Thoracic aorta (tissue), 2 donors: ENCODE measurements at places on chromosomes 12 and 14. TPM values are rescaled to one million over a fixed set of nuclear protein-coding genes. Genes with fewer than 3 reads are reported as not detected.

- peak within 1 kb of the TSS; percentile 82 for H3K4me3 ChIP-seq
- H3K36me3 ChIP-seq, result no peaks in the 10 kb centered on the region
- no peaks in the 10 kb centered on the region for H3K27me3 ChIP-seq
- H3K4me1 ChIP-seq, result peaks cover 13% of the 10 kb centered on the region
- H3K27ac ChIP-seq, result peak within 1 kb of the TSS; percentile 57
- no peak for DNase-seq
These were observed at the start of gene HVCN1 for GRCh38 chr12:110688446-110689280. TSS of gene HVCN1 (minus strand) at chr12:110689115. CDS start at chr12:110683245, 5,870 bp downstream.

- H3K27ac ChIP-seq, result no peak overlapping the region
- H3K4me1 ChIP-seq, result no peaks in the 10 kb centered on the region
- no peaks in the 10 kb centered on the region for H3K27me3 ChIP-seq
- DNase-seq, result no peak
These were observed 26.9 kb downstream of the BATF start for GRCh38 chr14:75549169-75549568.

GRCh38 chr14:91860238-91860637, 7.1 kb downstream of the TC2N start:
- no peaks in the 10 kb centered on the region for H3K27me3 ChIP-seq
- no peaks in the 10 kb centered on the region for H3K36me3 ChIP-seq
- H3K4me3 ChIP-seq, result no peak overlapping the region
- peaks cover 27% of the 10 kb centered on the region for H3K4me1 ChIP-seq

DNA sequence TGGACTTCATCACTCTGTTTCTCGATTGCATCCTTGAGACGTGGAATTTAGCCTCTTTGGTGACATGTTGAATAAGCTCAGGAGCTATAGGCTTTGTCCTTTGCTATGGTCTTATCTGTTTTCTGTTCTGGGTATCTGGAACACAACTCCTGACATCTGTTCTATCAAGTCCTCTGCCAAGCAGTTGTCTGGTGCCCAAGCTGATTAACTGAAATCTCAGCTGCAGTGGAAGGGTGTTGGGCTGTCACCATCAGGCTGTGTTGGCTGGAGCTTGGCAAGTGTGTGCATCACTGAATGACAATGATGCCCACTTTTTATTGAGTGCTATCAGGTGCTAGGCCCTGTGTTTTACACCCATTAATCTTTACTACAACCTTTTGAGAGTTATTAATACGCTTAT, 77.8 kb downstream of the SMOC1 start:
- no peak for DNase-seq
- H3K27ac ChIP-seq, result no peak overlapping the region
- H3K27me3 ChIP-seq, result no peaks in the 10 kb centered on the region
- no peak overlapping the region for H3K4me3 ChIP-seq

DNA sequence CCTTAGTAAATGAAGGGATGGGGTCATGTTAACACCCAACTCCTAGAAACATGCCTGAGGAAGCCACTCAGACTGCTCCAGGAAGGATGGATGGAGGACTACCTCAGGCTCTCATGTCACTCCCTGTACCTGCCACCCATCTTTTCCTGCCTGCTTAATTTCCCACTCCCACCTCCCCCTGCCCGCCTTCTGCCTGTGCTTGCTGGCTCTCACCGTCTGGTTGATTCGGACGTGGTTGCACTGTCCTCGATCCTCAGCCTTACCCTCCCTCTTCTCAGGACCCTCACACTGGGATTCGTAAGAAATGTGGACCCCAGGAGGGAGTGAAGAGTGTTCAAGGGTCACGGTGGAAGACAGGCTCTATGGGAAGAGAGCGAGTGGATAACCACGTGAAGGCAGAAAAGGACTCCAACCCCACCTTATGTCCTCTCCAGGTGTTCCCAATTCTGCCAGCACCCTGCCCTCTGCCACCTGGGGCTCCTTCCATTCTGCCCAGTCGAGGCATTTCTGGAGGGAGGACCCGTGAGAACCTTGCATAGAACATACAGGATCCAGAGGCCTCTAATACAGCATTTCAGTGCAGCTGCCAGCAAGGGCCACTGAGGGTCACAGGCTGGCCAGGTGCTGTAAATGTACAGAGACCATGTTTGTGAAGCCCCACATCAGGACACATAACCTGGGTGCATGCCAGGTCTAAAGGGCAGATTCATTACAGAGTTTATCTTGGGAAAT, 12.9 kb downstream of the ITGB7 start:
- no peak overlapping the region for H3K4me3 ChIP-seq
- no peaks in the 10 kb centered on the region for H3K36me3 ChIP-seq
- peaks cover 19% of the 10 kb centered on the region for H3K4me1 ChIP-seq
- H3K27ac ChIP-seq, result no peak overlapping the region
- DNase-seq, result no peak
- no peaks in the 10 kb centered on the region for H3K27me3 ChIP-seq

The TEX52 gene
- not detected for total RNA-seq

The OR6S1 gene
- total RNA-seq, result not detected

The SLC6A12 gene
- 1.2 TPM for total RNA-seq

The NUAK1 gene
- total RNA-seq, result 31.4 TPM

GRCh38 chr14:22417914-22418313, 171.1 kb downstream of the DAD1 start:
- no peaks in the 10 kb centered on the region for H3K36me3 ChIP-seq
- H3K4me1 ChIP-seq, result no peaks in the 10 kb centered on the region
- H3K4me3 ChIP-seq, result no peak overlapping the region

The RASSF8 gene
- 86.6 TPM for total RNA-seq

GRCh38 chr14:30614155-30614554, 8.0 kb upstream of the SCFD1 start:
- no peaks in the 10 kb centered on the region for H3K36me3 ChIP-seq
- H3K27me3 ChIP-seq, result no peaks in the 10 kb centered on the region
- no peaks in the 10 kb centered on the region for H3K4me1 ChIP-seq
- H3K27ac ChIP-seq, result no peak overlapping the region
- no peak overlapping the region for H3K4me3 ChIP-seq

DNA sequence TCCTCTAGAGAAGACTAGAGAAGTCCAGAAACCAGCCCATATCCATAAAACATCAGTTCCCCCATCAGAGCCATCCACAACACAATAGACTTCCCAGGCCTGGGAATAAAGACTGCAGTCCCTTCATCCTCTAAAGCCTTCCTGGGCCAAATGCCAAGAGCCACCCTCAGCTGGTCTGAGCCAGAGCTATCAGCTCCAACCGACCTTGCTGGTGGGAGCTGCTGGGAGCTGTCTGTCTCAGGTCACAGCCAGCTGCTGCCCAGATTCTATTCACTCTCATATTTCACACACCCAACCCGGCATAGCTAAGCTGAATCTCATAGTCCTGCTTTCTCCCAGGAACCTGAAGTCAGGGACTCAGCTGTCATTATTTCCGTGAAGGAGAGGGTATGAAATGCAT, 10.9 kb upstream of the TFCP2 start:
- no peaks in the 10 kb centered on the region for H3K27me3 ChIP-seq
- DNase-seq, result no peak
- no peak overlapping the region for H3K27ac ChIP-seq
- no peak overlapping the region for H3K4me3 ChIP-seq

The SLC6A15 gene
- not detected for total RNA-seq

The INHBC gene
- total RNA-seq, result not detected

- H3K36me3 ChIP-seq, result no peaks in the 10 kb centered on the region
- H3K4me1 ChIP-seq, result no peaks in the 10 kb centered on the region
- H3K27ac ChIP-seq, result no peak overlapping the region
- no peaks in the 10 kb centered on the region for H3K27me3 ChIP-seq
- no peak for DNase-seq
These were observed 66.3 kb upstream of the PLEKHG3 start for GRCh38 chr14:64637735-64638473.
